ENCODE measurements at places on chromosomes 5 and 9.
A peak's percentile ranks its signal among the peaks of the same experiment; 100 is the strongest.

DNA sequence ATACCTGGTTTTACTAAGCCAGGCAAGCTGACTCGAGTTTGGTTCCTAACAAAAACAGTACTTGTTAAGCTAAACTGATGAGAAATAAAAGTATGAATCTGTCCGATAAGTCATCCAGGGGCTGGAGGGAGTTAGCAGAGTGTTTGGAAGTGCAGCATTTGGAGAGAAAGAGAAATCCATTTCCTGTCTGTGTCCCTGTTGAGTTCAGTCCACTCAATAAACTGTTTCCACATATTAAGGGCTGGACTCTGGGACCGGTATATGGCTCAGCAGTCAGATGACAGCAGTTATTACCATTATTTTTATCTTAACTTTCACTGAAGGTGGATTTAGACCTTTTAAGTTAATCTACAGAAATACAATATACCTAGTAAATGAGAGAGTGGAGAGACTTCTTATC lies 130.6 kb upstream of the ADRA1B start:
- no peak for DNase-seq

DNA sequence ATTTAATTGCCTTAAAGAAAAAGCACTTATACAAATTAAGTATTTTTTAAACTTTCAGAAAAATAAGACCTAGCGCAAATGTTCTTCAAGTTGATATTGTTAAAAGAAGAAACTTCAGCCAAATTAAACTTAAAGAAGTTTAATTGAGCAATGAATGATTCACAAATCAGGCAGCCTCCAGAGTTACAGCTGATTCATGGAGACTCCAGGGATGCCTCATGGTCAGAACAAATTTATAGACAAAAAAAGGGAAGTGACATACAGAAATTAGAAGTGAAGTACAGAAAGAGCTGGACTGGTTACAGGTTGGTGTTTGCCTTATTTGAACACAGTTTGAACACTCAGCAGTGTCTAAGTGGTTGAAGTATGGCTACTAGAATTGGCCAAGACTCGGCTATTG lies 60.3 kb downstream of the CDKN2A start:
- no peak for DNase-seq

GRCh38 chr5:113233606-113234005 lies 201.2 kb downstream of the TSSK1B start:
- no peak for DNase-seq

- no peak for DNase-seq
These were observed 168.6 kb downstream of the SLC12A2 start for GRCh38 chr5:128252196-128252595.

GRCh38 chr5:2038321-2039179 lies 155.8 kb upstream of the IRX4 start:
- DNase-seq: peak; percentile 75

DNA sequence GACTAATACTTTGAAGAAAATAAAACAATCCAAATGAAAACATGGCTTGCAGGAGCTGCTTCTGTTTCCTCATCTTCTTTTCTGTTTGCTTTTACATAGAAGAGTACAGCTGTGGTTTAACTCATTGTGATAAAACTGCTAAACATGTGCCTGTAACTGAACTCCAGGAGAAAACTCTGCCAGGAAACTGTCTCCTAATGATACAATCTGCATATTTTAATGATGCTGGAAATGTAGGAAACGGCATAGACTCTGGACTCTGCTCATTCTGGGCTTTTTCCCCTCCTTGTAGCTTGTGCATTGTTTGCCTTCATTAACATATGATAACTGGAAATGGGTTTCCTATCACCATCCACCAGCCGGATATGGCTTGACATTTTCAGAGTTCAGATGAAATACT lies 813.3 kb upstream of the WWC1 start:
- no peak for DNase-seq

DNA sequence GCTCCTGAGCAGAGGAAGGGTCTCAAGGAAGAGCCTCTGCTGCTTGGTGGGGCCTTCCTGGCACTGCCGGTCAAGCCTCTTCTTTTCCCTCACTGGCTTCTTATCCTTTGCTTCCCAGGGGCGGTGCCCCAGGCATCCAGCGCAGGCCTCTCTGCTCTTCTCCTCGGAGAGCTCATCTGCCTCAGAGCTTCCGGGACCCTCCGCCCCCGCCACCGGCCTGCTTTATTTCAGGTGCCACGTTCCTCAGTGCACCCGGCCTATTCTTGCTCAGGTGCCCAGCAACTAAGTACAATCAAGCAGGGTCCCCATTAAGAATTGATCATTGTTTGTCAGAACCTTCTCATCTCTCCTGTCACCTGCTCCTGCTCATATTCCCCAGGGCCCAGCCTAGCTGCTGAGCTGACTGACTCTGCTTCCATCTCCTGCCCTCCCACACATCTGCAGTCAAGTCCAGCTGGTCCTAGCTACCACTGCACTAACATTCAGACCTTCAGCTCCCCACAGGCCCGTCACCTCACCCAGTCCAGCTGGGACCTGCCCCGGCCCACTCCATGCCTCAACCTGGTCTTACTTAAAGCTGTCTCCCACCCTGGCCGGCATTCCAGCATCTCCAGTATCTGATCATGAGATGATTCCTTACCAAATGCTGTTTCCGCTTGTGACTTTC lies 114.3 kb upstream of the BOD1 start:
- no peak for DNase-seq

DNA sequence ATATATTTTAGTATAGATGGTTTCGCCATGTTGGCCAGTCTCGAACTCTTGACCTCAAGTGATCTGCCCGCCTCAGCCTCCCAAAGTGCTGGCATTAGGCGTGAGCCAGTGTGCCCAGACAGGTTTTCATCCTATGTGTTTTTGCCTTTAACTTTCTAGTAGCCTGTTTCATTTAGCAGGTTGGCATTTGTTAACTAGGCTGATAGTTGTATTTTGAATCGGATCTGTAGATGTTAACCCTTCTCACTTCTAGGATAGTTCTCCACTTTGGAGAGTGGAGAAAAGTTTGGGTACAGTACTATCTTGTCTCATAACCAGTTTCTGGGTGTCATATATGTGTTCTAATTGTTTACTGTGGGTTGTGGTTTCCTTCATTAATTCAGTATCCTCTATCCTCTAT lies 7.3 kb upstream of the FGF18 start:
- DNase-seq: no peak

- DNase-seq: no peak
These were observed 74.9 kb downstream of the GTF3C4 start for GRCh38 chr9:132744881-132745755.

DNA sequence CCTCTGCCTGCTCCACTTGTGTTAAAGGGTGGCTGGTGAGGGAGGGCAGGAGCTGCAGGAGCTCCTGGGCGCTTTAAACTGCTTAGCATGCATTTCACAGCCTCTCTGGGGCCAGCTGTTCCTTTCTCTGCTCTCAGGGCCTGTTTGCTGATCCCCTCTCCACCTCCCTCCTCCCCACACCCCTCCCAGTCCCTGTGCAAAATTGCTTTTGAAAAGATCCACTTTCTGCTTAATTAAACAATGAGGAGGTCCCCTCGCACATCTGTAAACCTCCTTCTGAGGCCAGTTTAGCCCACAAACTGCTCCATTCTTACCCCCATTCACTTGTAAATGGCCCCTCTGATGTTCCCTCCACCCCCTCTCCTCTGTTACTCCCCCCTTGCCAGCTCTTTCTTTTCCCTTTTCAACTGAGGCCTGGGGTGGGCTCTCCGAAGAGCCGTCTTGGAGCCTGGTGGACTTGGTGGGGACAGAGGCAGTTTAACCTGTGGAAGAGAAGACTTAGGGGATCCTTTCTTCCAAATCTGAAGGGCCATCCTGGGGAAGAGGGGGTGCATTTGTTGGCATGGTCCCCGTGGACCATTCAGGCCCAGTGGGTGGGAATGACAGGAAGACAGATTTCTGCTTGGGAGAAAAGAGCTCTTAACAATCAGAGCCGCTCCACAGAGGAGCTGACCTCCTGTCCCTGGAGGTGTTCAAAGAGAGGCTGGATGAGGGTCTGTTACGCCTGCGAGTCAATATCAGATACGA lies 12.0 kb downstream of the URM1 start:
- DNase-seq: no peak

GRCh38 chr5:174086751-174087150 lies 41.2 kb downstream of the NSG2 start:
- DNase-seq: no peak

DNA sequence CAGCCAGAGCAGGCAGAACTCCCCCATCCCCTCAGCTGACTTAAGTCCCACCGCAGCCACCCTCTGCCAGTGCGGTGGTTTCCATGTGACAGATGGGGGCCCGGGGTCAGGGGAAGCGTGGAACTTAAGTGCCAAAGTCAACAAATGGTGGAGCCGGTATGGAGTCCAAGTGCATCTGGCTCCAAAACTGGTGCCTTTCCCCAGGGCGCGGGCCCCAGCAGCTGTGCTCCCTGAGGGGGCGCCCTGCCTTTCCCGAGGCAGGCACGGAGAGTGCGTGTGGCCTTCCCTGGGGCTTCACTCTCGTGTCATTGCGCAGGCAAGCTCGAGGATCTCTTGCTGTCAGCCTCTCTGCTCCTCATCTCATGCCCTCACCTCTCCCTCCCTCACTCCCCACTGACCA lies 33.8 kb downstream of the SLC46A2 start:
- no peak for DNase-seq

GRCh38 chr9:122200960-122201595 lies 27.7 kb downstream of the LHX6 start:
- DNase-seq: no peak

- no peak for DNase-seq
These were observed 325.6 kb downstream of the PRELID2 start for GRCh38 chr5:145509336-145510136.

- no peak for DNase-seq
These were observed 37.5 kb downstream of the FABP6 start for GRCh38 chr5:160266752-160267345.

- no peak for DNase-seq
These were observed 67.5 kb upstream of the S1PR3 start for GRCh38 chr9:88923653-88924288.

- peak; percentile 29 for DNase-seq
These were observed 122.4 kb upstream of the NMUR2 start for GRCh38 chr5:152527358-152528052.

GRCh38 chr5:77751328-77752023 lies 24.7 kb downstream of the TBCA start:
- DNase-seq: no peak

GRCh38 chr9:96674906-96675538 lies 19.9 kb upstream of the PRXL2C start:
- DNase-seq: no peak

DNA sequence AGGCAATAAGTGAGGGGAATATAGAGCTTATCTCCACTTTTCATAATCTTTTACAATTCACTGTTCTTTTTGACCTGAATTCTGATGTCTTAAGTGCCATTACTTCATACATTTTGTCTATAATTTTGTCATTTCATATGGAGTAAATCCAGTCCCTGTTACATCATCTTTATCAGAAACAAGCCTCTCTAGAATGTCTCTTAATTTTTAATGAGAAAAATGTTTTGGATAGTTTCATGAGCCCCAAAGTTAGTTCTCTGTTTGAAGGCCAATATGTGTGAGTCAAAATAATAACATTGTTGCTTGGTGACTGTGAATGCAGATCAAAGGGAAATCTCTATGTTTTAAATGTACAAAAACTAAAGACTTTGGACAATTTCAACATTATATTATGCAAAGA lies 329.6 kb upstream of the ARRDC3 start:
- DNase-seq: no peak

- no peak for DNase-seq
These were observed 105.6 kb upstream of the CCDC112 start for GRCh38 chr5:115402092-115402491.

GRCh38 chr5:150515446-150515845 lies 7.5 kb downstream of the NDST1 start:
- no peak for DNase-seq

DNA sequence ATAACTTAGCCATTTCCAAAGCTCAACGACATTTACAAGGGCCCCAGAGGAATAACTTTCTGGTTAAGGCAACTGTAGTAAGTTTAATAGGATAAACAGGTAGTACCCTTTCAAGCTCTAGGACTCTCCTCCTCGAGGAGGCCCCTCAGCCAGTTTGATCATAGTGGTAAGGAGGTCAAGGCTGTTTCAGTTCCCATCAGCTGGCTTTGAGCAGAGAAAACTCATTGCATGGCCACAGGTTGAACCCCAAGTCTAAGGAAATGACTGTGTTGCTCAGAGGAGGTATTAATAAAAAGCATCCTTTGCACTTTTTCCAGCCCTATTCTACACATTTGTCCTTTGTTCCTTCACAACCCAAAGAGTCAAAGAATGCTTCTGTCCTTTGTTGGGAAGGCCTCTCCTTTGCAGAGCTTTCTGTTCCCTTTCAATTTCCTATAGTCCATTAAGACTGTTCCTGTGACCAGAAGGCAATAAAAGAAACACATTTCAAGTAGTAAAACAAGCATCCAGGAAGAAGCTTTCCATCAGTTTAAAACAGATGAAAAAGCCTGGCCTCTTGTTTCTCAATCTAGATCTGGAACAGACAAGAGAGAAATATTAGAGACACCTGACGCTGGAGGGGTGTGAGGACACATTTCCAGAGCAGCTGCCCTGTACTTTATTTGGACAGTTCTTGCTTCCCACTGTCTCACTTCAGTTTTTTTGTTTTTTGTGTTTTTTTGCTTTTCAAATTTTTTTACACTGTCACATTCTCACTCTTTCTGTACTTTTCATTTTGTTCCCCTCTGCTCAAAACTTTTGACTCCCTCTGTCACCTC lies 54.1 kb downstream of the PRRC1 start:
- DNase-seq: no peak

All from B cell (primary cell).